ENCODE measurements at places on chromosomes 6 and 20.
A peak's percentile ranks its signal among the peaks of the same experiment; 100 is the strongest.

DNA sequence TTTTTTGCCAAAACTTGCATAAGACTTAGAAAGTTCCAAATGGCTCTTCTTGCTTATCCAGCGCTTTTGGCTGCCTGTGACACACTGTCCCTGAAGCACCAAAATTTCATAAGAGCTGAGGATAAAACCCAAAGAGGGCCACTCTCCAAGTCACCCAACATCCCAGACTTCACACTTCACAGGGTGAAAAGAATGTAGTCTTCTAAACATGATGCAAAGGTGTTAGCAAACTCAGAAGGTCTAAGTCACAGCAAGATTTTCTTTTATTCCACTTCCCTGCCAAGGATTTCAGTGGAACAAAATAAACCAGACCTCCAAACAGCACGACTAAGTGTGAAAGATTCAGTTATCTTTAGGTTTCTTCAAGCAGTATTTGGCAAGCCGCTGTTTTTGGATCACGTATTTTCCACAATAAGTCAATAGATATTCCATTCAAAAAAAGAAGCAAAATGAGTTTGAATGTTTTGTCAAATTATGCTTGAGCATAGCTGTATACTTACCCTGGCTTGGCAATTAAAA lies 44.6 kb upstream of the CD93 start:
- DNase-seq = no peak

GRCh38 chr6:15152700-15153099 lies 93.2 kb upstream of the JARID2 start:
- DNase-seq = no peak

DNA sequence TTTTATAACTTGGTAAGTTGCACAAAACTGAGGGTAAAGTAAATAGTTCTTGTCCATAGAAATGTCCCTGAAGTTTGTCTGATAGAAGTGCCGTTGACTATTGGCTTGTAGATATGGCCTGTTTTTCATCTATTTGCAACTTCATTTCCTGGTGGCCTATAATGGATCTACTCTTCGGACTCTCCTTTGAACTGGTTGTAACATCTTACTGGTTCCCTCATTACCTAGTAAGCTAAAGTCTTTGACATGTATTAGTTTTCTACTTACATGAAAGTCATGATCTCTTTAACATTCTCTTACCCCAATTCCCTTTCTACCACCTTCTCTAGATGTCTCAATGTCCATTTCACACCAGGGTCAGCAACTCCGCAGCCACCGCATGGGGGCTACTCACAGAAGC lies 146.3 kb downstream of the GRM4 start:
- DNase-seq = no peak

GRCh38 chr6:134720353-134721059 lies 229.4 kb downstream of the ALDH8A1 start:
- DNase-seq = no peak

- no peak for DNase-seq
Observed at GRCh38 chr6:69861986-69862385, 4.4 kb upstream of the COL19A1 start.

- no peak for DNase-seq
Observed at GRCh38 chr6:120938164-120938875, 396.0 kb downstream of the TBC1D32 start.

DNA sequence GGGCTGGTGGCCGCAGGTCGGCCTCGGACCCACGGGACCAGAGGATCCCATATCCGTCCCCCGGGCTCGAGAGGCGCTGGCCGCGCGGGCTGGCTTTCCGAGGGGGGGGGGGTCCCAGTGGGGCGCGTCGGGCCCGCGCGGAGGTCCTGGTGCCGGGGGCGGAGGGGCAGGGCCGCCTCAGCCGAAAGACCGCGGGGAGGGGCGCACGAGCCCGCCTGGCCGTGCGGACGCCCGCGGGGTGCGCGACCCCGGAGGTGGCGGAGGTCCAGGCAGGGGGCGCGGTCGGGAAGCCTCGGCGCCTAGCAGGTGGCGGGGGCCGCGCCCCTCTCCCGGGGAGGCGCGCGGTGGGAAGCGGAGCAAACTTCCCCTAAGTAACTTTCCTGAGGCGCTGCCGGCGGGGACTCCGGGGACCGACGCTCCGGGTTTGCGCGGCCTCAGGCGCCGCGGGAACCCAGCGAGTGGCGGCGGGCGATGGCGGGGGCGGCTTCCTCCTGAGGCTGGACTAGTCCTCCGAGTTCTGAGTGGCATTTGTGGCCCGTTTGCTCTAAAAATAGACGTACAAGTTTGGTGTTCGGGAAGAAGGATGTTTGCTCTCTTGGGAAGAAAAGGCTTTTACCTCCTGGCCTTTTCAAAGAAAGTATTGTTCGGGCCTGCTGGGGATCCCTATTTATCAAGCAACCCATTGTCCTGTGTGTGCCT lies 26.5 kb upstream of the BTBD3 start:
- no peak for DNase-seq

DNA sequence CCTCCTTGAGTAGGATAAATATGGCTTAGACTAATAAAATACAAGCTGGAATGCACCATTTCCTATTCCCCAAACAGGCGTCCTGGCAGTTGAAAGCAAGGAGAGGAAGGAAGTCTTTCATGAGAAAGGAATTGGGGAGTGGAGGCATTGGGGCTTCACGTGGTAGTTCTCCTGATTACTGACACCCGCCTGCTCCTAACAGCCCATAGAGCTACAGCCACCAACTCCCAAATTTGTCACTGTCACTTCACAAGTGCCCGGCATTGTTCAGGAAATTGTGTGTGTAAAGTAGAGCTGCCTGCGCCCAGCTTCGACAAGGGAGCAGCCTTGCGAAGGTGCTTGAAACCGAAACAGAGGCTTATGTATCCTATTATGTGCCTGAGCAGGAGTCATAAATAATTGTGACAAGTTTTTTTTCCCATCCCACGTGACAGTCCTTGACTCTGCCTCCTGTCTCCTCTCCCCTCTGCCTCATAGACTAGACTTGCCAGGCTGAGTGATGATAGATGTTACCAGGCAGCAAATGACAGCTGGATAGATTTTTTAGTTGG lies 301.7 kb upstream of the ZFP64 start:
- DNase-seq = peak; percentile 25

- no peak for DNase-seq
Observed at GRCh38 chr6:144248003-144248402, 37.1 kb upstream of the UTRN start.

- no peak for DNase-seq
Observed at GRCh38 chr20:17762243-17762872, 62.6 kb downstream of the BANF2 start.

DNA sequence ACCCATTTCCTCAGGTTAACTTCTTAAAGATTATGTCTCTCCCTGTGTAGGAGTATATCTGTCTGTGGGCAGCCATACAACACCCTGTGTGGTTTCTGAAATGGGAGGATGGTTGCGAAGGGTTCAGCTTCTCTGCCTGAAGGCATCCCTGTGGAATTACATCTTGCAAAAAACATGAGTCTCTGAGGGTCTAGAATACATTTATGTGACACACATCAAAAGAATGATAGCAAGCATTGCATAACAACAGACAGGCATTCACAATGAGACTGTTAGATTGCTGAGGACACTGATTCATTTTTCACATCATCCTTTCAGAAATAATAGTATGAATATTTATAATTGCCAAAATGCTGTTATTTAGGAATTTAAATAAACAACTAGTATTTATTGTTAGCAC lies 670.9 kb downstream of the HTR1B start:
- DNase-seq = no peak

DNA sequence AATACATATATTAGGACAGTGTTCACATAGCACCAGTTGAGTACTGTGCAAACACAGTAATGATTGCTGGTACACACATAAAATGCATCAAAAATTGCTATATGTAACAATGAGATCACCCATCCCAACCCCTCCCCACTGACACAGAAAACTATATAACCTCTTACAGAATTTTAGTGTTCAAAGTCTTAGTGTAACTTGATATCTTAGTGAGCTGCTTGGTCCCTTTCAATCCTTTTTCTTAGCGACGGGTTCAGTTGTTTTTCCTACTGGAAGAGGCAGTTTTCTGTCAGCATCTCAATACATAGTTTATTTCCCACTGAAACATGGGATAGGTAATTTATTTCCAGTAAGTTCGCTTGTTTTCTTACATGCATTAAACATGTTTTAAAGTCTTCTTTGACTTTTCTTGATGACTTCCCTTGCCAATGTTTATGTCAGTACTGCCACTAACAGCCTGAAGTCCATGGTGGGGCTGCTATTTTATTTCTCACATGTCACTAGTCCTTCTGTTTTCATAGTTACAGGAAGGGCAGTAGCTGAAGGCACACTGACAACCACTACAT lies 96.4 kb upstream of the FOXC1 start:
- no peak for DNase-seq

GRCh38 chr20:25360631-25361286 lies 29.9 kb downstream of the ABHD12 start:
- no peak for DNase-seq

- DNase-seq = no peak
Observed at GRCh38 chr6:55812509-55812908, 62.9 kb downstream of the BMP5 start.

DNA sequence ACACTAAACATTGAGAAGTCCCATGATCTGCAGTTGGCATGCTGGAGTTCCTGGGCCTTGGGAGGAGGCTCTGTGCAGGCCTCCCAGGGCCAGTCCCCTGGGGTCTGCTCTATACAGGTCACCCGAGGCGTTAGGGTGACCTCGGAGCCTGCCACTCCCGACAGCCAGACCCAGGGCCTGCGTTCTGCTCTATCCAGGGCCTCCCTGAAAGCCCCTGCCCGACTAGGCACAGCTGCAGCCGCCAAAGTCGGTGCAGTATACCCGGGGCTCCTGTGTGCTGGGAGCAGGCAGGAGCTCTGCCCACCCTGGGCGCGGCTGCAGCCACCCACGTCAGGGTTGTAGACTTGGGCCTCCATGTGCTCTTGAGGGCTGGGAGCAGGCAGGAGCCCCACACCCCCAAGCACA lies 6.3 kb upstream of the OR14J1 start:
- no peak for DNase-seq

DNA sequence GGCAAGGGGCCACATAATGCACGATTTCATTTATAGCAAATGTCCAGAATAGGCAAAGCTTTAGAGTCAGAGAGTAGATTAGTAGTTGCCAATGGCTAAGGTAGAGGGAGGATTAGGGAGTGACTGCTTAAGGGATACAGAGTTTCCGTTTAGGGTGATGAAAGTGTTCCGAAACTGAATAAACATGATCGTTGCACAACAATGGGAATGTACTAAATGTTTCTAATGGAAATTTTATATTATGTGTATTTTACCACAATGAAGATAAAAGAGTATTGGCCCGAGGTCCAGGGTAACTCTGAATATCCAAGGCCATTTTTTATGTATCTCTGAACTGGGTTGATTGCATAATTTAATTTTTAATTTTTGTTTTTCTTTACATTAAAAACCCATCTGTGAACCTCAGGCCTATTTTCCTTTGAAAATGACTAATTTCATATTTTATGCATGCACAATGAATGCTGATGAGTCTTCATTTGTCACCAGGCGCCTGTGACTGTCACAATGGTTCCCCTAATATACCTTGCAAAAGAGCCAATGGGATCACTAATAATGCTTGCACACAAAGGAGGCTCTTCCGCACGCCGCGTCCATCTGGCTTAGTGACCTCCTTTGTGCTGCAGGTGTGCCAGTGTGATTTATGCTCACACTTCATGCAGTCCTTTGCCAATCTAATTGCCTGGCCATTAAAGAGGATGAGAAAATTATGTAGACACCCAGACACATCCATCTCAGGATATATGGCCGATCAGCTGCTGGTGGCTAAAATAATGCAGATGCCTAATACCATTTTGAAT lies 612.5 kb downstream of the CDH26 start:
- no peak for DNase-seq

GRCh38 chr6:77487808-77488425 lies 24.6 kb upstream of the HTR1B start:
- DNase-seq = no peak

DNA sequence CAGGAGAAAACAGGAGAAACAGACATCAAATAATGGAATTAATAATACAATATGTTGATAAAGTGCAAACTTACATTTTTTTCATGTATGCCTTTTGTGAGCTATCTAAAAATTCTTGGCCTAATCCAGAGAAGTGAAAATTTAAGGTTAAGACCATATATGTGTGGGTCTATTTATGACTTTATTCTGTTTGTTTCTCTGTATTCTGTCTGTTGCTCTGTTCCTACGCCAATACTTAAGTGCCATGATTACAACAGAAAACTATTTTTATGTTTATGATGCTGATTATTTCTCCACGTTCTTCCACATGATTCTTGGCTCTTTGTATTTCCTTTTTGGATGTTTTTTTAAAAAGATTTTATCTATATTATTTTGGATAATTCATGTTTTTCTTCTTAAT lies 109.6 kb upstream of the MAP3K4 start:
- no peak for DNase-seq

DNA sequence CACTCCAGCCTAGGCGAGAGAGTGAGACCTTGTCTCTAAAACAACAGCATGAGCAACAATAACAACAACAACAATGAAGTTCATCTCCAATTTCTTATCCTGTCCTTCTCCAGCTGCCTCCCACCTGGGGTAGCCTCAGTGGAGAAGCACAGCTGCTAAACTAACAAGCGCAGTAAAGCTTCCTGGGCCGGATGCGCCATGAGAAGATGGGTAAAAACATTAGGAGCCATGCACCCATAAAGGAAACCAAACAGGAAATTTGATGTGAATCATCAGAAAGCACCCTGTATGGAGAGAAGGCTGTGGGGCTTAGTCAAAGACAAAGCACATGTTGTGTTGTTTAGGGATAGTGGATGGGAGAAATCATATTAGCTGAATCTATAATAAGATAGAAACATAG lies 61.1 kb upstream of the CCN6 start:
- no peak for DNase-seq

DNA sequence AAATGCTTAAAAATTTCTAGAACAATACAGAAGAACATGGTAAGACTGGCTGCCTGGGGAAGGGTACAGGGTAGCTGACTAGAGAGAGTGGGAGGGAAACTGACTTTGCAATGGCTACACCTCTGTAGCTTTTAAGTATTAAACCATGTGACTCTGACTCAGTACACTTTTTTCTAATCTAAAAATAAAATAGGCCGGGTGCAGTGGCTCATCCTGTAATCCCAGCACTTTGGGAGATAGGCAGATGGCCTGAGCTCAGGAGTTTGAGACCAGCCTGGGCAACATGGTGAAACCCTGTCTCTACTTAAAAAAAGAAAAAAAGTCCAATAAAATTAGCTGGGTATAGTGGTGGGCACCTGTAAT lies 18.5 kb downstream of the ATP9A start:
- no peak for DNase-seq

- no peak for DNase-seq
Observed at GRCh38 chr6:106099235-106099537, 13.1 kb downstream of the PRDM1 start.

GRCh38 chr6:165848086-165848426 lies 185.0 kb upstream of the PDE10A start:
- DNase-seq = no peak

GRCh38 chr6:14254505-14254904 lies 136.9 kb downstream of the CD83 start:
- no peak for DNase-seq

- no peak for DNase-seq
Observed at GRCh38 chr6:138491017-138491416, 8.3 kb downstream of the NHSL1 start.

- DNase-seq = no peak
Observed at GRCh38 chr6:9494864-9495263, 920.0 kb downstream of the TFAP2A start.

Measured in HEK293T (cell line).